Jurkat, Clone E6-1 (cell line): ENCODE measurements at places on chromosomes 2 and 18.

- no peak for DNase-seq
Measured at GRCh38 chr2:25304321-25304720, 37.4 kb downstream of the DNMT3A start.

GRCh38 chr2:41488888-41489287 is 558.9 kb upstream of the PKDCC start:
- DNase-seq = no peak

DNA sequence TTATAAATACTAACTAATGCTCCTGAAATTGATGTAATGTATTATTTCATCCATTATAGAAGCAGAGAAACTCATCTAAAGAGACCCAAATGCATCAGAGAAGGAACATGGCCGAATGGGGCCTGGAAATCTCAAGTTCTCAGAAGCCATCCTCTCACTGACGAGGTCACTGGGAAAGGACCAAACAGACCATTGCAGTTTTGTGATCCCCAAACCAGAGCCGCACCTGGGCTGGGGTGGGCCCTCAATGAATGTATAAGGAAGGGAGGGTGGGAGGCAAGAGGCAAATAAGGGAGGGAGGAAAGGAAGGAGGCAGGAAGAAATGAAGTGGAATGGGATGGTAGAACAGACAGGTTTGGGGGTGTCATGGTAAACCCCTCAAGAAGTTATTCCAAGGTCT is 245.3 kb upstream of the ID2 start:
- DNase-seq = no peak

- DNase-seq = peak; percentile 50
Measured at GRCh38 chr18:54679318-54680149, 88.5 kb downstream of the DYNAP start.

DNA sequence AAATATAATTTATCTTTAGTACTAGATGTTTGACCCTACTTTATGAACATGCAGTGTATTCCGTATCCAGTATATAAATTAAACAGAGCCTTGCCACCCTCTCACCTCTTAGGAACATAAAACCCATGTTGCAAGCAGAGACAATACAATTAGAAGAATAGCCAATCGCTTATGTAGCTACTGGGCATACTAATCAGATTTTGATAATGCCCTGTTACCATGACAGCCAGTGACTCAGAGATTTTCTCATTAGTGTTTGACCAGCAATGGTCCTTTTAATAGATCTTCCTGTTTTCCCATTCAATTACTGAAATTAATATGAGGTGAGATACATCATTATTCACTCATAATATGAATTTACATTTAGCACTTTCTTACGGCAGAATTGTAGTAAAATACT is 547.3 kb upstream of the VWC2L start:
- no peak for DNase-seq

- no peak for DNase-seq
Measured at GRCh38 chr2:219442256-219443015, 7.8 kb downstream of the SPEG start.

DNA sequence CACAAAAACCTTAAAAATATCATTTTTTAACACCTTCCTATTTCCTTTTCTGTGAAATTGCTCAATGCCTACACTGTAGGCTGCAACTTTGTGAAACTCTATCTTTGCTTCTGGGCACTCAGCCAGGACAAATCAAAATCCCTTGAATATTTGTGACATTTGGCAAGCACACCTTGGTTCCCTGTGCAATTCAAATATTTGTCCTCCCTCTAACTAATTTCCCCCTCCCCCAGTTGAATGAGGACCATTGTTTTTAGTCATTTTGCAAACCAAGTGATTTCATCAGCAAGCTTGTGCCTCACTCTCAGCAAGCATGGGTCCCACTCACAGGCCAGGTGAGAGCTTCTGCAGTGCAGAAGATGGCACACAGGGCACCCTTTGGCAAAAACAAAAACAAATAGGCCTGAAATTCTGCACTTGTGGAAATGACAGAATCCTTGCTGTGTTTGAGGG is 541.5 kb downstream of the CNTNAP5 start:
- DNase-seq = no peak

- no peak for DNase-seq
Measured at GRCh38 chr18:8890957-8891464, 185.7 kb downstream of the MTCL1 start.

- no peak for DNase-seq
Measured at GRCh38 chr2:197266477-197266876, 44.1 kb downstream of the ANKRD44 start.

GRCh38 chr2:68946117-68946516 is 6.6 kb downstream of the GKN2 start:
- no peak for DNase-seq

GRCh38 chr2:63530704-63531279 is 57.5 kb downstream of the WDPCP start:
- DNase-seq = no peak

DNA sequence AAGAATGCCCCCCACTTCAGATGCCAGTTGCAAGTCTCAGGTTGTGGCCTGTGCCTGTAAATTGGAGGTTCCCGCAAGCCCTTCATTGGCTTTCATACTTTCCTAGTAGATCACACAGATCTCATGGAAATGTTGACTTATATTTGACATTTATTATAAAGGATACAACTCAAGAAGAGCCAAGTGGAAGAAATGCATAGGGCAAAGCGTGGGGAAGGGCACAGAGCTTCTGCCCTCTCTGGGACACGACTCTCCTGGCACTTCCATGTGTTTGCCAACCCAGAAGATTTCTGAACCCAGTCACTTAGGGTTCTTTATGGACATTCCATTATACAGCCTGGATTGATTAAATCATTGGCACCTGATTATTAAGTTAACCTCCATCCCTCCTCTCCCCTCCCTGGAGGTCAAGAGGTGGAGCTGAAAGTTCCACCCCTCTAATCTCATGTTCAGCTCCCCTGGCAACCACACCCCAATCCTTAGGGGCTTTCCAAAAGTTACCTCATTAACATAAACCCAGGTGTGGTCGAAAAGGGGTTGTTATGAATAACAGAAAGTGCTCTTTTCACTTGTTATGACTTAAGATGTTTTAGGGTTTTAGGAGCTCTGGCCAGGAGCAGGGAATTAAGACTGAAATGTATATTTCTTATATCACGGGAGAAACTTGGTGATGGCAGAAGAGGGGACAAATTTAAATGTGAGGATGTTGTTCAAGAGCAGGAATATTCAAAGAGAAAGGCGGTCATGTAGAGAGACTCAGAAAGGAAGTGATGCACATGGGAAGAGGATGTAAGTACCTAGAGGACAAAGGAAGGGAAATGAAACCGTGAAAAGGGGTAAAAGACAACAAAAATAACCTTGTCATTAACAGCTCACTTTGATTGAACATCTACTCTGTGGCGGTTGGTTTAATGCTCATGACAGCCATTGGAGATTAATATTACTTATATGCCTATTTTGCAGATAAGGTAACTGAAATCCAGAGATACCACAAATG is 31.8 kb downstream of the SP100 start:
- no peak for DNase-seq

DNA sequence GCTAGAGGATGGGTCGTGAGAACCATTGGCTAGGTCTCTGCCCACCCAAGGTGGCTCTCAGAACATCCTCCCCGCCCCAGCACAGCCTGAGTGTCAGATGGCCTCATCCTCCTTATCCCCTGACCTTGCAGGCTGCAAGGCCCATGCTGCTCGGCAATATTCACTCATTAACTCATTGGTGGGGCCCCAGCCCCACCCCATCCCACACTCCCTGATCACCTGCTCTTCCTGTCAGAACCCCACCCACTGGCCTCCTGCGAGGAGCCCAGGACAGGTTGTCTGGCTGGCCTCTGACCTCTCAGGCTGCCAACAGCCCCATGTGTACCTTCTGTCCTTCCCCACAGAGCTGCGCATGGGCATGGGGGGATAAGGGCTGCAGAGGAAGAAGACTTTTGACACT is 5.3 kb downstream of the ADCY3 start:
- DNase-seq = no peak
